ENCODE measurements at places on chromosomes 2 and 18.

GRCh38 chr2:230922951-230923717, 1.9 kb downstream of the GPR55 start:
- no peak for DNase-seq

GRCh38 chr2:172177996-172178395, 75.3 kb upstream of the DLX2 start:
- no peak for DNase-seq

- no peak for DNase-seq
These were observed 56.1 kb upstream of the TANK start for GRCh38 chr2:161104054-161104553.

DNA sequence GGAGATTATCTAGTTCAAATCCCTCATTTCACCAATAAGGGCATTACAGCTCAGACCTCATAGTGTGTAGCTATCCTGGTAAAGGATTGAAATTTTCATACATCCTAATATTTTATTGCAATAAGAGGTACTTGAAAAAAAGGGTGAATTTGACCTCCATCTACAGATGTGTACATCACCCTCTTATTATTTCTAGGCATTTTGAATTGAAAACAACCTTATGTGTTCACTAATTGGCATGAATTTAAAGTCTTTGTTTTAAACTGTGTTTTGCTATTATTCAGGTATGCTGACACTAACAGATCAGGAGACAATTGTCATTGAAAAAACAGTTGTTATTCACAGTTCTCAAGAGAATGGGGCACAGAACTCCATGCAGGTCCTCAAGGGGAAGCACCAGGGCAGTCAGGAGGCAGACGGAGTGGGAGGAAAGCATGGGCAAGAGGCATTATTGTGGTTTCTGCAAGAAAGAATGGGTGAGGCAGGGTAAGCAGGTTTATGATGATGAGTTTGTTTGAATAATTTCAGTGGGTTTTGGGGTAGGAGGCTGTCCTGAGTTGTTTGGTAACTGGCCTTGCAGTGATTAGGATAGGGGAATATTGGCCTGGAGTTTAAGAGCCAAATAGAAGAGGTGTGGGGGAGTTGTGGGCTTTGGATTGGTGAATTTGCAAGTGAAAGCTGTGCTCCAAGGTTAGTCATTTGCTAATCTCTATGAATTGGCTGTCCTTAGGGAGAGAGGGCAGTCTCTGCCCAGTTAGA, 194.6 kb downstream of the GPD2 start:
- DNase-seq = no peak

GRCh38 chr2:46490521-46491141, 11.3 kb downstream of the TMEM247 start:
- peak; percentile 37 for DNase-seq

DNA sequence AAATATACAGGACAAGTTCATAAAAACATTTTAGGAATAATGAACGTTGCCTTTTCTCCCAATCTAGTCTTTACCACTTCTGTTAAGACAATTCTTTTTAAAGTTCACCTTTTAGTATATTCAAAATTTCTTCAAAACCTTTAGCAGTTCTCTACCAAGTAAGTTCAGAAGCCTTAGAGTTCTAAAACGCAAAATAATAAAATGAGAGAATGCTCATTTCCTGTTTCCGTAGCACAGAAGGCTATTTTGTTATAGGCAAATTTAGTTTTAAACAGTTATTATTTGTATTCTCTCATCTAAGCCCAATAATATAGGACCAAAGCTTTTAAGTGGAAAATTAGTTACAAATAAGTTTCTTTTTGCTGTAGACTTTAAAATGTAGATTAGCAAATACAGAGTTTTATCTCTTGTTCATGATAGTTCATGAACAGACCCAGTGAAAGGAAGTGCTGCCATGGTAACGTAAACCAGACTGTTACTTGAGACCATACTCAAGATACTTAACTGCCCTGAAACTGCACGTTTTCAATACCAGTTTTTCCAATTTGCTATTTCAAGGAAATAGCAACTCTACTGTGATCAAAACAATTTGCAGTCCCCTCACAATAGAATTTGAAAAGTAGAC, 173.1 kb upstream of the STON1 start:
- DNase-seq = no peak

GRCh38 chr18:79944746-79945117, 6.7 kb downstream of the SLC66A2 start:
- no peak for DNase-seq

- DNase-seq = no peak
These were observed 131.7 kb upstream of the SPOPL start for GRCh38 chr2:138369856-138370255.

- no peak for DNase-seq
These were observed 2.2 kb downstream of the EMILIN1 start for GRCh38 chr2:27080603-27080936.

DNA sequence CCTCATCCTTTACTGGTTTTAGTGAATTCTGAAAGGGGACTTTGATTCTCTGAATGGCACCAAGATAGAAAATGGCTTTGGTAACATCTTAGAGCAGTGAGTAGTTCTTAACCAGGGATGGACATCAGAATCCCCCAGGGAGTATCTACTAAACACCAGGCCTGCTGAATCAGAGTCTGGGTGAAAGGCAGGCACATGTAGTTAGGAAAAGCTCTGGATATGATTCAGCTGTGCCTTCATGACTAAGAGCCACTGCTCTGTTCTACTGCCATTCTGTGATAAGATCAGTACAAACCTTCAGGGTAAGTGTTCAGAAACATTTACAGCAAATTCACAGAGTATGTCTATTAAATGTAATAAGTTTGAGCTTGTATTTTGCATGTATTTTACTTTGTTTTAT, 46.2 kb upstream of the B3GNT2 start:
- no peak for DNase-seq

DNA sequence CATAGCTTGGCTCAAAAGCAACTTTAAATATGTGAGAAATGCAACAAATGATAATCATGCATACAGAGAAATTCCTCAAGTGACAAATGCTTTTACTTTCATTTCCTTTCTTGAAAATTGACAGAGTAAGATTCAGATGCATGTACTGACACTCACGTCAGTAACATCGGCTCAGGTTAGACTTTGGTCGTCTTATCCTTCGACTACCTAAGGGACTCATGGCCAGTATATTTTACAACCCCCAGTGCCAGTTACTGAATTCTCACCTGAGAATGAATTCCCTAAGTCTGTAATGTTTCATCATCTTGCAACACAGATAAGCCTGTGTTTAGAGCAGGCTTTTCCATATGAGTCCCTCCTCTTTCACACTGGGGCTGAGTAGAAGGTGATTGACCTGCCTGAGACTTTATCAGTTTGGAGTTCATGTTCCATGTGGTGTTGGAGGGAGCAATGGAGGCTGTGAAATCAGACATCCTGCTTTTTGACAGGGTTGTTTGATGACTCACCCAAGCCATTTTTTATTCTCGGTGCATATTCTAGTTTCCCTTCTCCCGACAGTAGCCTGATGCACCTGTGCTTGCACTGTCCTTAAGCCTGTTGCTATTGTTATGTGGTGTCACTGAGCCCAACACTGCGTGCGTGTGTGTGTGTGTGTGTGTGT, 30.5 kb upstream of the ATP8B1 start:
- no peak for DNase-seq

GRCh38 chr2:152630466-152630865, 86.8 kb downstream of the PRPF40A start:
- no peak for DNase-seq

- no peak for DNase-seq
These were observed 79.7 kb downstream of the ITSN2 start for GRCh38 chr2:24280645-24281044.

- no peak for DNase-seq
These were observed 16.8 kb upstream of the CRIM1 start for GRCh38 chr2:36338827-36339145.

GRCh38 chr2:45681675-45682074, 30.2 kb downstream of the PRKCE start:
- DNase-seq = no peak

GRCh38 chr2:222000326-222000725, 298.5 kb downstream of the PAX3 start:
- DNase-seq = no peak

DNA sequence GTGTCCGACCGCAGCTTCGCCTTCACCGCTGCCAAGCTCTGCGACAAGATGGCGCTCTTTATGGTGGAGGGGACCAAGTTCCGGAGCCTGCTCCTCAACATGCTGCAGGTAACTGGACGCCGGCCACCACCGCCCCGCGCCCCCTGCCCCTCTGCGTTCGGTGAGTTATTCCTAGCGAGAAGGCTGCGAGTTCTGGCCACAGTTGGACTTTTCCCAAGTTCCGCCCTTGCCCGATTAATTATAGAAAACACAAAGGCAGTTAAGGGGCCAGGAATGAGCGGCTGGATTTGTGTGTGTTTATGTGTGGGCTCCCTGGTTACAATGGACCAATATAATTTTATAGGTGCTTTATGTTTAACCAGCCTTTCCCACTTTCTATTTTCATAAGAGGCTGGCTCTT, 189.2 kb downstream of the SMAD7 start:
- no peak for DNase-seq

GRCh38 chr18:37617623-37618022, 52.0 kb upstream of the CELF4 start:
- DNase-seq = no peak

GRCh38 chr18:35525795-35526494, 28.2 kb upstream of the INO80C start:
- DNase-seq = no peak

GRCh38 chr2:67503066-67503795, 106.1 kb downstream of the ETAA1 start:
- DNase-seq = no peak

- DNase-seq = peak; percentile 14
These were observed 59.4 kb downstream of the DGKD start for GRCh38 chr2:233413559-233414272.

- DNase-seq = no peak
These were observed 7.1 kb downstream of the CASP8 start for GRCh38 chr2:201267278-201268030.

DNA sequence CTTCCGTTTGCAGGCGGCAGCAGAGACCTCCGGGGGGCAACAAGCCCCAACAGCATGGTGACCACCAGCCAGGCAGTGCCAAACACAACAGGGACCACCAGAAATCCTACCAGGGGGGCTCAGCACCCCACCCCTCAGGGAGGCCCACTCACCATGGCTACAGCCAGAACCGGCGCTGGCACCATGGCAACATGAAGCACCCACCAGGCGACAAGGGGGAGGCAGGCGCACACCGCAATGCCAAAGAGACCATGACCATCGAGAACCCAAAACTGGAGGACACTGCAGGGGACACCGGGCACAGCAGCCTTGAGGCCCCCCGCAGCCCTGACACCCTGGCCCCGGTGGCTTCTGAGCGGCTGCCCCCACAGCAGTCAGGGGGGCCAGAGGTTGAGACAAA, 192.9 kb downstream of the SMAD7 start:
- DNase-seq = no peak

GRCh38 chr2:26052740-26053139, 18.9 kb downstream of the RAB10 start:
- DNase-seq = no peak

DNA sequence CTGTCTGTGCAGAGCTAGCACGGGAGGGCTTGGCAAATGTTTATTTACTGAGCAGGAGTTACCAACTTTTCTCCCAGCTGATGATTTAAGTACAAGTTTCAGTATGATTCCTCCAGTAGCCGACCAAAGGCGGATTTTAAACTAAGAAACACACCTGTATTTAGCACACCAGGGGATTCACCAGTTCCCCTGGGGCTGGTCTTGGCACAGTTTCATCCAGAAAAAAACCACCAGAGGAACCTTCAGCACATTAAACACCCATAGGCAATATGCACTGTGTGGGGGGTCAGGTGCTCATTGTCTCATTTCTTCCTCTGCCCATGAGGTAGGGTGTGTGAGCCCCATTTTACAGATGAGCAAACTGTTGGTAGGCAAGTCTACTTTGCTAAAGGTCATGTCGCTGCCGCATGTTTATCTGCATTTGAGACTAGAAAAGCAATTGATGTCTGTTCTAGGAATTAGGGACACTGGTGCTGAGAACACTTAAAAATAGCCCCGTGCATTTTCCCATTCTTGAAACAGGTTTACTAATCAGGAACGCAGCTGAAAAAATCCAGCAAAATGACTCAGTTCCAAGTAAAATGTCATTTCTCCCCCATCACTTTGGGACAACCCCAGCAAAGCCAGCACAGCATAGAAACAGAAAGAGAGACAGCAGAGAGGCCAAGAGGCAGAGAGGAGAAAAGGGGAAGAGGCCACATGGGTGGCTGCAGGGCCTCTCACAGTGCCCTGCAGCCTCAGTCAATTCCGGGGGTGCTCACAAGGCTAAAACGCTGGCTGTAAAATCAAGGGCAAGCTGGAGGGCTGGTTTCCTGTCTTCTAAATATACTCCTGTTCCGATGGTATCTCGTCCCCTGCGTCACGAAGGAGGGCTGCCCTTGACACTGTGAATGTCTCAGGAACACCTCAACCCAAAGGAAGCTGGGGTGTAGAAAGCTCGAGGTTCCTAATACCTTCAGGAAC, 166.8 kb upstream of the ID2 start:
- no peak for DNase-seq

GRCh38 chr2:68237404-68237803, 14.9 kb downstream of the PPP3R1 start:
- no peak for DNase-seq

GRCh38 chr2:234544659-234545611, 48.1 kb upstream of the ARL4C start:
- DNase-seq = peak; percentile 17

GRCh38 chr2:198809976-198810375, 647.8 kb downstream of the SATB2 start:
- DNase-seq = no peak

DNA sequence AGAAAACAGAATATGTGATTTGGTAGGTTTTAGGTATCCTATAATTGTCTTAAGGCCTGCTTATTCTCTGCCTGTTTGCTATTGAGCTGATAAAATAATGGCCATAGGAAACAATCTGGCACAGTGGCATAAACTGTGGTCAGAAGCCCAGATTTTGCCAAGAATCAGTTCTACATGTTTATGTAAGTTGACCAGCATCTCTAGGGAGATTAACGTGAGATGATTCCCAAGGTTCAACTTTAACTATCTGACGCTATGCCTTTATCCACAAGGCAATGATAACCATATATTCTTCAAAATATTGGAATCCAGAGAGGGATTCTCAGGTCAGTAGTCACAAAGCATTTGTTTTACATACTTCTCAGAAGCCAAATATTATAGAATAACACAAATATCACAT, 25.6 kb downstream of the AP1S3 start:
- DNase-seq = no peak

DNA sequence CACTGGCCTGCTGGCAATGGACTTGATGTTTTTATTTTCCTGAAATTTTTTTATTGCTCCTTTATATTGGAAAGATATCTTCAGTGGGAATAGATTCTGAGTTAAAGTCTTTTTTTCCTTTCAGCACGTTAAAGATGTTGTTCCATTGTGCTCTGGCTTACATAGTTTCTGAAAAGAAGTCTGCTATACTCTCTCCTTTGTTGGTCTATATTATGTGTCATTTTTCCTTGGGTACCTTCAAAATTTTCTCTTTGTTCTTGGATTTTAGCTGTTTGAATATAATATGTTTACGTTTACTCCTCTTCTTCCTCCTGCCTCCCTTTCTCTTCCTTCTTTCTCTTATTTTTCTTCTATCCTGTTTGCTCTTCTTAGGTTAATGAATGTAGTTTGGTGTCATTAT, 105.5 kb downstream of the CAPN13 start:
- DNase-seq = no peak

- DNase-seq = no peak
These were observed 31.2 kb upstream of the GTF2A1L start for GRCh38 chr2:48586433-48586832.
